Nephron progenitor cell (in vitro differentiated cells): ENCODE measurements at places on chromosomes 2 and 18.

GRCh38 chr18:45775743-45776142 is 49.7 kb upstream of the SIGLEC15 start:
- no peak for DNase-seq

DNA sequence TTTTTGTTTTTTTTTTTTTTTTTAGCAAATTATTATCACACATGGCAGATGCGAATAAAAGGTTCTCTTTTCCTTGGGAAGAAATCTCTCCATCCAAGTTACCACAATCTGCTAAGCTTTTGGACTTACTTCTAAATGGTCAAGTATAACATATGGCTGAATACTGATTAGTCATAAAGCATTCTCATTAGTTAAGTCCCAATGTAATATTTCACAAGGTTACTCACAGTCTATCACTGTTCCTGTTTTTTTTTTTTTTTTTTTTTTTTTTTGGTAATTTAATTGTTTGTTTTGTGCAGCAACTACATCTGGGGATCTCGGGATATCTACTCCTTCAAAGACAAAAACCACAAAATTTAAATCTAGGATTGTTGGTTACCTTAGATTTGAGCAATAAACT is 771.7 kb downstream of the CPS1 start:
- DNase-seq, result no peak

GRCh38 chr18:5106730-5107129 is 90.3 kb downstream of the AKAIN1 start:
- DNase-seq, result no peak

- DNase-seq, result no peak
These were observed 179.9 kb upstream of the HS6ST1 start for GRCh38 chr2:128498589-128498988.

- DNase-seq, result no peak
These were observed 22.4 kb downstream of the ITSN2 start for GRCh38 chr2:24337890-24338289.

DNA sequence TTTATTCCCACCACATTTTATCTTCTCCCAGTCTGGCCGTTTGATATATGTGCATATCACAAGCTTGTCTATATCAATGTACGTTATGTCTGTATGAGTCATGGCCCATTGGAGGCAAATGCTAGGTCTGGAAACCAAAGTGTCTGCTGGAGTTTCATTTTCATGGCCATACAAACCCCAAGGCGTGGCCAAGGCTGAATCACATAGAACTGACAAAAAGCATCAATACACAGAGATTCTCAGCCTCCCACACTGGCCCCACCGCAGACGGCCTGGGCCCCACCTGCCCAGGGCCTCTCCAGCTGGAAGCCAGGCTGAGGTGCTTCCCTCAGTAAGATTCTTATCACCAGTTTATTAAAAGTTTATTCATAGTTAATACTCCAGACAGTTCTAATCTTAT is 40.5 kb upstream of the SALL3 start:
- DNase-seq, result no peak

DNA sequence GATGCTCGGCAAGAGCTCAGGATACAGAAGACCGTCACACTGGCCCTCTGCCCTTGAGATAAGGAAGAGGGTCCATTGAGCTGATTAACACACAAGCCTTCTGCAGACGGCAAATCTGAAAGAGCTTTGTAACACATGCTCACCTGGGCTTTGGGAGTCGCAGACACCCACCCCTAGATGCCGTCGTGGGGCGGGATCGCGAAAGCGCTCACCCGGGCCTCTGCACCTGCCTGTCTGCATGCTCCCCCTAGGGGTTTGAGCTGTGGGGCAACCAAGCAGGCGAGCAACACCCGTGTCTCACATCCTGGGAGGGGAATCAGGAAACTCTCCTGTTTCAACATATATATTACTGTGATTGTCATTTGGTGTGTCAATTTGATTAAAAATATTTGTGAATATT is 99.8 kb upstream of the KCNH7 start:
- no peak for DNase-seq

GRCh38 chr2:9707611-9708160 is 76.9 kb upstream of the YWHAQ start:
- DNase-seq, result no peak

GRCh38 chr2:182585430-182585829 is 130.6 kb upstream of the DNAJC10 start:
- DNase-seq, result no peak

DNA sequence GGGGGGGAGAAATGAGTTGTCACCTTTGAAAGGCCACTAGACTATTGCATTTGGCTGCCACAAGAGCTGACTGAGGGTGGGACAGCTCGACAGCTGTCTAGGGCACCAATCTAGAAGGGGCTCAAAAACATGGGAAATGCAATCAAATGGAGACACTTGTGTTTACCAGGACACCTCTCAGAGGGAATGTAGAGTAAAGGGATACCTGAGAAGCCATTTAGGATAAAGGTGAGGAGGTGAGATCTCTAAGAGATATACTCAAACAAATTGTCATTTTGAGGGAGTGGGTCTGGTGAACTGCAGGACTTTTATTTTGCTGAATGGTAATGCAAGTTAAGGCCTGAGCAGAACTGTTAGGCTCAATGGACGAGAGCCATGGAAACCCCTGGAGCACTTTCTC is 159.8 kb downstream of the DDX1 start:
- DNase-seq, result no peak

GRCh38 chr2:138157372-138157771 is 193.1 kb downstream of the HNMT start:
- DNase-seq, result no peak
